Hypothalamus (tissue), 51 donors: ENCODE measurements at places on chromosomes 12 and 14.

- no peak for DNase-seq
Observed at GRCh38 chr12:96047229-96048211, 12.1 kb upstream of the LTA4H start.

DNA sequence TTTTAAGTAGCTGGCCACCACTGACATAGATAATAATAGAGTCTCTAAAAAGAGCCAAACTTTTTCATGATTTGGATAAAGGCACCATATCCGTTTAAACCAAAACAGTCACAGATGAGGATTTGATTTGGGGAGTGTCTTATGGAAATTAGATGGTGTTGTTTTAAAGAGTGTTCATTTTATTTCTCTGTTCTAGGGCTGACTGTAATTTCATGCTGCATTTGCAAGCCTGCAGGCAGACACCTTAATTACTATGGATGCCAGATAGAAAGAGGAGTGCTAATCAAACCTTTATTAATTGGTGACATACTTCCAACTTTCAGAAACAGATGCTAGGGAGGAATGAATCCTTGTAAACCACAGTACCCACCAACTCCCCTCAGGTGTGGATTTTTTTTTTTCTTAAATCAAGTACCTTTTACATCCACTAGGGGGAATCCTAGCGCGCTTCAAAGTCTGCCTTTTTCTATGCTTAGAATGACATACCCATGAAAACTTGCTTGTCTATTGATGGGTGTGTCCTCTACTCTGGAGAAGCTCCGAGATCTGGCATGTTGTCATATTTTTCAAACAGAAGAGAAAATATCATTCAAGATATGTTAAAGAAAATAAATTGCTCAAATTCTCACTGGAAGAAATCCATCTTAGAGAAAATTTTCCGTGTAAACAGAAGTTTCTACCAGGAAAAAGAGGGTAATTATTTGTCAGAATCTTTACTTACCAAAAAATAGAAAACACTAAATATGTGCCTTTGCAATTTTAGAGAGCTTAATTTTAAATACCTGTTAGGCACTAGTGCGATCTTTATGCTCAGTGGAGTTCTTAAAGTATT lies 14.2 kb upstream of the PLXNC1 start:
- DNase-seq, result no peak

GRCh38 chr14:34363733-34364134 lies 98.3 kb downstream of the SPTSSA start:
- DNase-seq, result no peak

GRCh38 chr12:4286228-4286627 lies 12.7 kb downstream of the CCND2 start:
- no peak for DNase-seq

- DNase-seq, result no peak
Observed at GRCh38 chr12:80472911-80473500, 29.0 kb downstream of the PTPRQ start.

- no peak for DNase-seq
Observed at GRCh38 chr14:44317441-44317746, 189.7 kb downstream of the FSCB start.

- no peak for DNase-seq
Observed at GRCh38 chr12:79127271-79127751, 262.7 kb downstream of the SYT1 start.

DNA sequence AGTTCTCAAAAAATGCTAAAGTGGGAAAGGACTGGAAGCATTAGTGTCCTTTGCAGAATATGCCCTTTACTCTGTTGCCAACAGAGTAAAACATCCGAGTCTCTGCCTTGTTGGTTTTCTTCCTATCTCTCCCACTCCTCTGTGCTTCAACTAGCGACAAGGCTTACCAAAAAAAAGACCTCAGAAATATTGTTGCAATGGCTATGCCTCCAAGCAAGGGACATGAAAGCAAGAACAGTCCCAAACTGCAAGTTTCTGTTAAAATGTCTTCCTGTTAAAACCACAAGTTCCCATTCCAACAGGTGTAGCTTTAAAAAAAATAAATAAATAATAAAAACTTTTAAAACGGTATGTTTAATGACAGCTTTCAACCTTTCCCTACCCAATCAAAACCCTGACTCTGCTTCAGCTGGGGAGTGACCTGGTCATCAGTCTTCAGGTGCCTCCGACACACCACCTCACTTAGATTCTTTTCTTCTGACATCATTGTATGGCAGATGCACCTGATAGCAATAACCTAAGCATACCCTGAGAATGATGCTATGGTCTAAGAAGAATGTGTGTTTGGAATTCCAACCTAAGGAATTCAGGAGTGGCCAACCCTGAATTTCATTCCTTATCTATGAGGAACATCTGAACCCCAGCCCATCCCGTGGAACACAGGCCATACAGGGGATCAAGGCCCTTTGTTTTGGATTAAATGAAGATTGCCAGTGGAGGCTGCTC lies 81.0 kb downstream of the RPS29 start:
- no peak for DNase-seq

DNA sequence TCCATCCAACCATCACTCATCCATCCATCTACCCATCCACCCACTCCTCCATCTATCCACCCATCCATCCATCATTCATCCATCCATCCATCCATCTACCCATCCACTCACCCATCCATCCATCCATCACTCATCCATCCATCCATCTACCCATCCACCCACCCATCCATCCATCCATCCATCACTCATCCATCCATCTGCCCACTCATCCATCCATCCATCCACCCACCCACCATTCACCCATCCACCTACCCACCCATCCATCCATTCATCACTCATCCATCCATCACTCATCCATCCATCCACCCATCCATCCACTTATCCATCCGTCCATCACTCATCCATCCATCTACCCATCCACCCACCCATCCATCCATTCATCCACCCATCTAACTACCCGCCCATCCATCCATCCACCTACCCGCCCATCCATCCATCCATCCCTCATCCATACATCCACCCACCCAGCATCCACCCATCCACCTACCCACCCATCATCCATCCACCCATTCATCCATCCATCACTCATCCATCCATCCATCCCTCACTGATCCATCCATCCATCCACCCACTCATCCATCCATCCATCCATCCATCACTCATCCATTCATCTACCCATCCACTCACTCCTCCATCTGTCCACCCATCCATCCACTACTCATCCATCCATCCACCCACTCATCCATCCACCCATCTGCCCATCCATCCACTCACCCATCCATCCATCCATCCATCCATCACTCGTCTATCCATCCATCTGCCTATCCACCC lies 24.1 kb downstream of the TRPV4 start:
- DNase-seq, result no peak

GRCh38 chr12:111135293-111135832 lies 215.0 kb upstream of the MYL2 start:
- no peak for DNase-seq

GRCh38 chr14:69580009-69580577 lies 5.4 kb upstream of the CCDC177 start:
- DNase-seq, result no peak

DNA sequence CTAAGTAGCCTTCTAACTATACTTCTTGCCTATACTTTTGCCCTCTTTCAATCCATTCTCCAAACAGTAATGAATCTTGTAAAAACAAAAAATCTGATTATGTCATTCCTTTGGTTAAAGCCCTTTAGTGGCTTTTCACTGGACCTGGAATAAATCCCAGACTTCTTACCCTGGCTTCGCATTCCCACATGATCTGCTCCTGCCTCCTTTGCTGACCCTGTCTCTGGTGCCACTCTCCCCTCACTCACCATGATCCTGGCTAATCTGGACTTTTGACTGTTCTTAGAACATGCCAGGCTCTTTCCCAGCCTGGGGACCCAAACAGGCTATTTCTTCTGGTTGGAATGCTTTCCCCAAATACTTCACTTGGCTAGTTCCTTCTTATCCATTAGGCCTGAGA lies 7.9 kb downstream of the MIA2 start:
- DNase-seq, result no peak

DNA sequence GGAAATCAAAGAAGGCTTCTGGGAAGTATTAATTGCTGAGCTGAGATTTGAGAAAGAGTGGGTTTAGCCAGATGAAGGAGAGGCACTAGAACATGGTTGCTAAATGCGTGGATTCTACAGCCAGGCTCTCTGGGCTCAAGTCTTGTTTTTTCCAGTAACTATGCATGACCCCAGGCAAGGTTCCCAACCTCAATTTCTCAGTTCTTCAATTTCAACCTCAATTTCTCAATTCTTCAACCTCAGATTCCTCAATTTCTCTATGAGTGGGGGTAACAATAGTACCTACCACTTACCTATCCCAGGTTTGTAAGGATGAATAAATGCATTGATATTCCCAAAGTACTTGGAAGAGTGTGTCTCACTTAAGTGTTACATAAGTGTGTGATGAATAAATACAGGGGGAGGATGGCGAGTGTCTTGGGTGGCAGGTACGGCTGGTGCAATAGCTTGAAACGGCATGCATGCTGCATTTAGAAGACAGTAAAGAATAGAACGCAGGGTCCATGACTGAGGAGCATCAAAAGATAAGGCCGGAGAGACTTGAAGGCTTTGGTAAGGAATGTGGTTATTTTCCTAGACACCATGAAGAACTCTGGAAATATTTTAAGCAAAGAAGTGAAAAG lies 149.1 kb upstream of the ATP2B1 start:
- DNase-seq, result no peak

DNA sequence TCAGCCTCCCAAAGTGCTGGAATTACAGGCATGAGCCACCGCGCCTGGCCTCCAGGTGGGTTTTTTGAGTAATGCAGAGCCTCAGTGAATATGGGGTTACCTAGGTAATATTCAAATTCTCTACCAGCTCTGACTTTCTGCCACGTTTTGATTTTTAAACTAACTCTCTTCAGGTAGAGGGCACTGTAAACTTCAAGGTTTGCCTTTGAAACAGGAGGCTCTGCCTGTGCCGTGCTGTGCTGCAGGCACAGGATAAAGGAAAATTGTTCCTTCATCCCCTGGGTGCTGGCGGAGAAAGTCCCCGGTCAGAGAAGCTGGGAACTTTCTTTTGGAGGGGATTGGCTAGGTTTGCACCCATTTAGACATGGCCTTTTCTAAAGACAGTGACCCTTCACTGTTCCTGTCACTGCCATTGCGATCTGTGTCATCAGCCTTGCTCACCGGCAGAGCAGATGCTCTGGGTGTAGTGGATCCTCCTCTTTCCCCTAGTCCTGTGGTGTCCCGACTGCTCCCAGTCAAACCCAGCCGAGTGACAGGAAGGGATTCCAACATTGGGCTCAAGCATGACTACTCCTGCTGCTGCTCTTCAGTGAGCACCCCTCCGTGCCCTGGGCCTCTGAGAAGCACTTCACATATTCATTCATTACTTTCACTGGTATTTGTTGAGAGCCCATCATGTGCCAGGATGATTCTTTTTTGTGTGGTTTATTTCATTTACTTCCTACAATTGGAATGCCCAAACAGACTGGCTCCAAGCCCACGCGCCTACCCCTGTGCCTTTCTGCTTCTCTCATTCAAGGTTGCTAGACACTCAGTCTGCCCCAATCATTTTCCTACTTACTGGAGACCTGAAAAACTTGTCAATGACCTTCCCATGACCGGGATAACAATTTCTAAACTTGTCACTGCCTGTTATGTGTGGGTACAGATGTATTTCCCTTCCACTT lies 103.6 kb downstream of the TMEM30B start:
- no peak for DNase-seq

- no peak for DNase-seq
Observed at GRCh38 chr14:37198273-37198598, 499 bp downstream of the MIPOL1 start.

- DNase-seq, result no peak
Observed at GRCh38 chr12:46677749-46678148, 148.0 kb downstream of the SLC38A4 start.

GRCh38 chr14:70981000-70981952 lies 74.0 kb downstream of the PCNX1 start:
- DNase-seq, result no peak

GRCh38 chr14:61761557-61761956 lies 663 bp upstream of the SNAPC1 start:
- no peak for DNase-seq

DNA sequence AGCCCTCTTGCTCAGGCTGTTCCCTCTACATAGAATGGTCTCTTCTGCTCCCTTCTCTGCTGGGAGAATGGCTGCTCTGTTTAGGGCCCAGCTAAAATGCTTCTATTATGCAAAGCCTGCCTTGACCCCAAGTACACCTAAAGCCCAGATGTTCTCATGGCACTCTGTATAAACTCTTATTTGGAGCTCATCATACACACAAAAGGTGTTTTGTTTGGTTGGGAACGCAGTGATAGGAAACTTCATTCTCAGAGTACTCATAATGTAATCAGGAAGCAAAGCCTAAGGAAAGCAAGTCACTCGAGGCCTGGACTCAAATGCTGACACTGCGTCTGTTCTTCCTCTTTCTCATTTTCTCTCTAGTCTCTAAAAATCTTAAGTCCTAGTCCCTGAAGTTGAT lies 38.2 kb upstream of the SYCP3 start:
- DNase-seq, result no peak

- no peak for DNase-seq
Observed at GRCh38 chr12:96240656-96241055, 46.5 kb downstream of the ELK3 start.

DNA sequence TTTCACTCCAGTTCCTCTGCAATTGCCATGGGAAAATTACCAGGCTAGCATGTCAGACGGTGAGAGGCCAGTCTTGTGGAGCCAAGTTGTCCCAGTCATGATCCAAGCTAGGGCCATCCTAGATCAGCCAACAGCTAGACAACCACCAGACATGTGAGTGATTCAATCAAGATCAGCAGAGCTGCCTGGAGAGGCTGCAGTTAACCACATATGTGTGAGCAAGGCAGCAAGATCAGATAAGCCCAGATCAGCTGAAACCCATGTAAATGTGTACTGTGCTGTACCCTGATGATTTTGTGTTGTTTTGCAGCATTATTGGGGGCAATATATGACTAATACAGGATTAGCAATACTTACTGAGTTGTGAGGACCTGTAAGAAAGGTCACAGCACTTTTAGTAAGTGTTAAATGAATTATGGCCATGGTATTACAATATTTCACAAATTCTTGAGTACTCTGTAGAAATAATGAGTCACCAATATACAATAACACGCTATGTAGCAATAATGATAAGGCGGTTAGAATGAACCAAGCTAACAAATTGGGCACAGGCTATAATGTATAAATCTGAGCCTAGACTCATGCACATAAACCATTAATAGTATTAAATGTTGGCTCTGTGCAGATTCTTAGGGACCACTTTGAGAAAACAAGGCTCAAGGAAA lies 91.4 kb downstream of the SUDS3 start:
- DNase-seq, result no peak
